ENCODE measurements at places on chromosomes 7 and 10. TPM values are rescaled to one million over a fixed set of nuclear protein-coding genes. Genes with fewer than 3 reads are reported as not detected.

DNA sequence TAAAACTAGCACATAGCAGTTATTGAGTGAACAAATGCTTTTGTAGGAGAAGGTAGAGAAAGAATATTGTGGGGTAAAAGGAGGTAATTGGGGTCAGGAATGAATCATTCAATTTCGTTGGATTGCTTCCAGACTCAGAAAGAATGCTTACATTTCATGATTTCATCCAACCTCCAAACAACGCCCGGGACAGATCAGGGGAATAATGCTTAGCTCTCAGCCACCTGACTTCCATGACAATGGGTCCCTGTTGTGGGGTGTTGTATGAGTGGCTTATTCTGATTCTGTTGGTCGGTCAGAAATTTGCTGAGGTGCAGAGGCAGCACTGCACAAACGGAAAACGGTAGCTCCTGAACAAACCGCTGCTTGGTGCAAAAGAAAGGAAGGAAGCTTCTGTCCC, 24.0 kb upstream of the INPP5F start:
- DNase-seq: no peak

GRCh38 chr10:102819054-102819453, 18.2 kb downstream of the CYP17A1 start:
- DNase-seq: no peak

- no peak for DNase-seq
Measured at GRCh38 chr7:5086256-5086655, 40.6 kb downstream of the RBAK start.

DNA sequence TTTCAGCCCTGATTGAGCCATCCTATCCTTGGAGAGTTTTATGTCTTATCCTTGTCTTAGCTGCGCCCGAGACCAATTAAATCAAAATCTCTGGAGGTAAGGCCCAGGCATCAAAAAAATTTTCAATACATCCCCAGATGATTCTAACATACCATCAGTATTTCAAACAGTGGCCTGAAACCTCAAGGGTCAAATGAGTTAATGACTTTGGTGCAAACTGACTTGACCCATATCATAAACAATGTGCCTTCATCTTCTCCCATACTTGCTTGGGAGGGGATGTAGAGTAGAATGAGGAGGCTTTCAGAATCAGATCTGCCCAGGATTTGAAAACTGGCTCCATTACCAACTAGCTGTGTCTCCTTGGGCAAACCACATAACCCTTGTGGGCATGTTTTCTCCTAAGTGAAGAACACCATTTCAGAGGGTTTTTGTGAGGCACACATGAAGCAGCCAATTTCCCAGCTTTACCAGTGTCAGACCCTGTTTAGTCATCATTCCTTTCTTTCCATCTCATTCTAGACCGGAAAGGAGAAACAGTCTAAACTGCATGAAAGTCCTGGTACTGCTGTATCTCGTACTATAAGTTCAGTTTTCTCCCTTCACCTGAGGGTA, 35.7 kb upstream of the ATXN7L1 start:
- DNase-seq: no peak

Gene GNAT3
- not detected for total RNA-seq

Gene HNRNPH3
- total RNA-seq: 54.2 TPM

DNA sequence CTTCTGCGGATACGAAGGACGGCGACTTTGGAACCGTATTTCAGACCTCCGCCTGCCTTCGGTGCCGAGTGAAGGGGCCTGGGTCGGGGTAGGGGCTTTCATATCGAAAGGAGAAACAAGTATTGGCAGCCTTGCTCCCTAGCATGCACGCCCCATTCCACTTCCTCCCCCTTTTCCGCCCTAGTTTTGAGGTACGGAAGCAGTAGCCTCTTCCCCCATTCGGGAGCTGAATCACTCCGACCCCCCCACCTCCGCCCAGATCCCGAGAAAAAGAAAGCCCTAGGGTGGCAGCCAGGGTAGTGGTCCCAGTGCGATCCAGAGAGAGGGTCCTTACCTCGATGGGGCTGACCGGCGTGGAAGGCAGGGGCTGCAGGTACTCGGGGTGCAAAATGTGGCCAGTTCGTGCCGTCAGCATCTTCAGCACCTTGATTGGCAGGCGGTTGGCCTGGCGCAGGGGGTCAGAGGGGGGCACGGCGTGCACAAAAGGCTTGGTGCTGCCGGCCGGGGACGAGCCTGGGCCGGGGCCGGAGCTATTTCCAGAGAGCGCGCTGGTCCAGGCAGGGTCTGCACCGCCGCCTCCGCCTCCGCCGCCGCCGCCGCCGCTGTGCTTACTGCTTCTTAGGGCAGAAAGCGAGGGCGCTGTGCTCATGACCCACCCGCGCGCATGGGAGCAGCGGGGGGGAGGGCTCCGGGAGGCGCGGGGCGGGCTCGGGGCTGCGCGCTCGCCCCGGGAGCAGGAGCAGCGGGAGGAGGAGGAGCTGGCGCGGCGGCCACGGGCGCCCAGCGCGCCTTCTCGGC, 594 bp downstream of the ZNF503 start:
- DNase-seq: peak; percentile 42

Gene OPN1SW
- not detected for total RNA-seq

Gene PDAP1
- total RNA-seq: 65.4 TPM

Gene PHYHIPL
- total RNA-seq: not detected

GRCh38 chr7:143388491-143389101, 7.5 kb downstream of the ZYX start:
- DNase-seq: no peak

Gene SLC13A1
- not detected for total RNA-seq

DNA sequence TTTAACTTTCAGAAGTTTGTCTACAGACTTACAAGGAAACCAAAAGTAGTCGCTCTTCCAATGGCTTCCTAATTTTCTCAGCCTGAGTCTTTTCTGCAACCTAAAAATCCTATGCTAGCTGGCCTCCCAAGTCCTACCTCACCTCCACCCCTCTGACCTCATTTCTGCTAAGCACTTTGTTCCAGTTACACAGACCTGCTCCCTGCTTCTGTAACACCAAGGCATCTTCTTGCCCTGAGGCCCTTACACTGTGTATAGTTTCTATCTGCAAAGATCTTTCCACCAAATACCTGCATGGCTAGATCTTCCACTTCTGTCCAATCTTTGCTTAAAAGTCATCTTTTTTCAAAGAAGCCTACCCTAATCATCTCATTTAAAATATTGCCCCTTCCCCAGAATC, 1.9 kb upstream of the SNX13 start:
- no peak for DNase-seq

DNA sequence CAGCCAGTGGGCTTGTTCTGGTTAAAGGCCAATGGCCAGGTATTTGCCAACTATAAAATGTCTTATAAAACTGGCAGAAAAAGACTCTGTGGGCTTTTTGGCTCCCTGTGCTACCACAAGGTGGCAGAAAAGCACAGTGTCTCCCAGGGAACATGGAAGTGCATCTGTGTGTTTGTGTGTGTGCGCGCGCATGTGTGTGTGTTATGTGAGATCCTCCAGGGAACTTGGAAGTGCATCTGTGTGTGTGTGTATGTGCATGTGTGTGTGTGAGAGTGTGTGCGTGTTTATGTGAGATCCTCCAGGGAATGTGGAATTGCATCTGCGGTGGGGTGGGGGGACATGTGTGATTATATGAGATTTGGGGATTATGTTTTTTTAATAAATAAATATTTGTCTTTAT, 30.2 kb upstream of the ABI1 start:
- no peak for DNase-seq

- DNase-seq: no peak
Measured at GRCh38 chr7:115511330-115511729, 519.2 kb downstream of the TFEC start.

Gene SVIL
- total RNA-seq: 25.9 TPM

GRCh38 chr7:120097774-120098173, 175.2 kb upstream of the KCND2 start:
- DNase-seq: no peak

Gene FGFBP3
- total RNA-seq: 7.9 TPM

All from tibial nerve (tissue), 4 donors.